Right renal cortex interstitium (tissue), 3 donors: ENCODE measurements at places on chromosomes 6 and 20. TPM values are rescaled to one million over a fixed set of nuclear protein-coding genes. Genes with fewer than 3 reads are reported as not detected.

- no peak for DNase-seq
These were observed 15.1 kb downstream of the ACSS1 start for GRCh38 chr20:25042531-25043498.

DNA sequence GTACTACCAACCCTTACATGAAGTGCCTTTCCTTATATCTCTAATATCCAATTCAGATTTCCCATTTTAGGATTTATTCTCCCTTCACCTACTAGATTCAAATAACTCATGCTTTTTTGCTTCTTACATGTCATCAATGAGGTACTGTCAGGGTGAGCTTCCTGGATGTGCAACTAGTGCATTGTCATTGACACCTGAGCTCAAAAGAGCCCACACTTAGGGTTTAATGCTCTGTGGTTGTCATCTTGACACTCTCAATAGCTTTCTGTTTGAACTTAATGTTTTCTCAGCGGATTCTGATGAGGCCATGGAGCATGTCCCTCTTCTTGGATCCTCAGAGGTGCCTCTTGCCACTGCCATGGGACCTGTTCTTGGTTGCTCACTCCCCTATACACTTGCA is 1033.3 kb upstream of the EYS start:
- no peak for DNase-seq

- no peak for DNase-seq
These were observed 172.6 kb upstream of the BMP5 start for GRCh38 chr6:56047931-56048540.

- DNase-seq = no peak
These were observed 1.4 kb upstream of the TREML4 start for GRCh38 chr6:41226752-41227151.

DNA sequence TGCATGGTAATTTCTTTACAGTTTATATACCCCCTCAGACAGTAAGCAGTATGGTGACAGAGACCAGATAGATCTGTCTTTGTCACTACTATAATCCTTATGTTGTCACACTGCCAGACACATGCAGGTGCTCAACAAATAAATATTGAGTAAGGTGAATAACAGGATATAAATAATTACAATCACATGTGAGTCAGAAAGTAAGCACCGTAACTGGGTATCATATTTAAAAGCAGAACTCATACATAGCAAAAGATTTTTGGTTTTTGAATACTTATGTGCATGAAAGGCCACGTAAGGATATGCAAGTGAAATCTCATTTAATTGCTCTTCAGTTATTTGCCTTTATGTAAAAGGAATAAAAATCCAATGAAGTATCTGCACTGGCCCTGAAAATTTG is 17.4 kb downstream of the CNBD2 start:
- DNase-seq = no peak

- no peak for DNase-seq
These were observed 29.0 kb upstream of the OPN5 start for GRCh38 chr6:47752801-47753200.

Gene DEFB132
- polyA plus RNA-seq = not detected
